T-helper 17 cell (primary cell): ENCODE measurements at places on chromosomes 1 and 21.

DNA sequence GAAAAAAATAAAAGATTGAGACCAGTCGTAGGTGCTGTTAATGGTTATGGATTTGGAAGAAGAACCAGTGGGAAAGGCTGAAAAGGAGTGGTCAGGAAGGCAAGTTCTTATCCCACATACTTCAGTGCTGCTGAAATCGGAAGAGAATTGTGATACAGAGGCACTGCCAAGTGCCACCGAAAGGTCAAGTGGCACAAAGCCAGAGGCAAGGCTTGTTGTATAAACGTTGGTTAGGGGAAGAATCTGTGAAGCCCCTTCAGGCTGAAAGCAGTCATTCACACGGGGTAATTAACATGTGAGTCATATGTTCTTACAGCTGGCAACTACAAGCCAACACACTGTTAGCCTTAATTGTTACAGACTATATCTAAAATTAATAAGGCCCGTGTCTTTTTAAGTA, 48.8 kb downstream of the ZBTB40 start:
- DNase-seq = no peak
- peaks cover 6% of the 10 kb centered on the region for H3K36me3 ChIP-seq
- no peaks in the 10 kb centered on the region for H3K27me3 ChIP-seq
- H3K27ac ChIP-seq = peak overlapping the region; percentile 51
- no peak overlapping the region for H3K4me3 ChIP-seq

GRCh38 chr1:222732216-222733159, 4.5 kb upstream of the FAM177B start:
- H3K4me3 ChIP-seq = no peak overlapping the region
- peaks cover 5% of the 10 kb centered on the region for H3K36me3 ChIP-seq
- H3K27me3 ChIP-seq = no peaks in the 10 kb centered on the region
- H3K27ac ChIP-seq = no peak overlapping the region
- peaks cover 7% of the 10 kb centered on the region for H3K4me1 ChIP-seq
- no peak for DNase-seq

DNA sequence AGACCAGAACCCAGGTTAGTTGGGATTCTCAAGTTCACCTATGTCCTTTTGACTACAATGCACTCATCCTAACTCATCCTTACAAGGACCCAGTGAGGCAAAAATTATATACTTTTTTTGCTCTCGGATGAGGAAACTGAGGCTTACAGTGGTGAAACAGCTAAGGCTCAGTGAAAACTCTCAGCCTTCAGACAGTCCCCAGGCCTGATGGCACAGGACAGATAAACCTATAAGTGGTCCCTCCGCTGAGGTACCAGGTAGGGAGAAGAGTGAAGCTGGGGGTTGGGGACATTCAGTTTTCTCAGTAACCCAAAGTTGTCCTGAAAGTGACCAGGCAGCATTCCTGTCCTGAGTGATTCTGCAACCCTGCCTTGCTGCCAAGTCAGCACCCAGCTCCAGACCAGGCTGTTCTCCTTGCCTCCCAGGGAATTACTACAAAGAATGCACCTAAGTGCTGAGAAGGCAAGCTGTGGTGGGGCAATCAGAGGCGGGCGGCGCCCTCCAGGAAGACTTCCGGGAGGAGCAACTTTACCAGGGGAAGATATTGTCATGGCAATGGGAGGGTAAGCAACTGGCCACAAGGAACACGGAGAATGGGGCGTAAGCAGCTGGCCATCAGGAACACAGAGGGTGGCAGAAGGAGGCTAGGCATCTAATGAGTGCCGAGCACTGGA, 4.6 kb downstream of the TENT5B start:
- peaks cover 16% of the 10 kb centered on the region for H3K27me3 ChIP-seq
- no peak overlapping the region for H3K4me3 ChIP-seq
- H3K36me3 ChIP-seq = peaks cover 2% of the 10 kb centered on the region
- peaks cover 3% of the 10 kb centered on the region for H3K4me1 ChIP-seq

DNA sequence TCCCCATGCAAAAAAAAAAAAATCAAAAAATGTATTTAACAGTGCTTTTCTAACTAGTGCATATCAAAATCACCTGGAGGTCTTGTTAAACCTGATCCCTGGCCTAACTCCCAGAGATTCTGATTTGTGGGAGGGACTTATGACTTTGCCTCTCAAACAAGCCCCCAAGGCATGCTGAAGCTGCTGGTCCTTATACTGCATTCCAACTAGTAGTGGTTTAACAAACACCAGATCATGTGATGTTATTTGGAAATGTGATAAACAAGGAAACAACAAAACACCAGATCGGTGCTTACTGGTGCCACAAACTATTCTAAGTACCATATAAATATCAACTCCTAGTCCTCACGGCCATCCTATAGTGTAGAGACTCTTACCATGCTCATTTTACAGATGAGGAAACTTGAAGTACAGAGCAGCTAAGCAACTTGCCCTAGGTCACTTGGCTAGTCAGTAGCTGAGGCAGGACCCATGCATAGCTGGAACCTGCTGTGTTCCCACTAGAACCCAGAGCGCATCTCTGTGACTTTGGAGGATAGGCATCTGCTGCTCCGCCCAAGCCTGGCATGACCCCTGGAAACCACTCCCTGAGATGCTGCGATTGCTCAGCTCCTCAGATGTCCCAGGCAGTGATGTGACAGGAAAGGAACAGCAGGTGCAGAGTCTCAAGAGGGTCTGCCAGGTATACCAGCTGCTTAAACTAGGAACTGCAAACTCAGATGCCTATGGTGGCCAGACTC, 38.1 kb downstream of the SOX13 start:
- peaks cover 3% of the 10 kb centered on the region for H3K4me1 ChIP-seq
- peaks cover 5% of the 10 kb centered on the region for H3K27me3 ChIP-seq
- H3K4me3 ChIP-seq = no peak overlapping the region
- no peak for DNase-seq
- H3K27ac ChIP-seq = no peak overlapping the region
- no peaks in the 10 kb centered on the region for H3K36me3 ChIP-seq

GRCh38 chr1:169105434-169106094, 926 bp upstream of the ATP1B1 start:
- peaks cover 30% of the 10 kb centered on the region for H3K4me1 ChIP-seq
- H3K36me3 ChIP-seq = peaks cover 4% of the 10 kb centered on the region
- no peak overlapping the region for H3K27ac ChIP-seq
- H3K27me3 ChIP-seq = peaks cover 16% of the 10 kb centered on the region
- H3K4me3 ChIP-seq = peak overlapping the region; percentile 95

GRCh38 chr21:34635307-34635706, 20.4 kb upstream of the RCAN1 start:
- H3K4me1 ChIP-seq = peaks cover 5% of the 10 kb centered on the region
- no peak overlapping the region for H3K27ac ChIP-seq
- H3K4me3 ChIP-seq = no peak overlapping the region
- H3K27me3 ChIP-seq = peaks cover 31% of the 10 kb centered on the region
- no peaks in the 10 kb centered on the region for H3K36me3 ChIP-seq

DNA sequence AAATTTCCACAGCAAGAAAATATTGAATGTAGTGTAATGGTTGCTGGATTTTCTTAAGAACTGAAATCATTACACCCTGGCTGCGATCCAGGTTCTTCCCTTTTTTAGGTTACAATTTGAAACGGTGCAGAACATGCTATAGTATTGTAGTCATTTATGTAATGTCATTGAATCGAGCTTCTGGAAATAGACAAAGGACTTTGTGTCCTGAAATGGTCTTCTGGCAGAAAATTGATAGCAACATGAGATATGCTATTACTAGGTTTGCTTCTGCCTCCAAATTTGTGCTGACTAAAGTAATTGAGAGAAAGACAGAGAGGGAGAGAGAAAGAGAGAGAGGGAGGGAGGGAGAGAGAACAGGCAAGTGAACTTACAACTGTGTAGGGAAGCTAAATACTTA, 146.2 kb upstream of the NFIA start:
- H3K4me3 ChIP-seq = no peak overlapping the region
- H3K27me3 ChIP-seq = peaks cover 61% of the 10 kb centered on the region
- no peak overlapping the region for H3K27ac ChIP-seq
- peaks cover 3% of the 10 kb centered on the region for H3K4me1 ChIP-seq
- H3K36me3 ChIP-seq = peaks cover 5% of the 10 kb centered on the region

GRCh38 chr21:34967509-34968289, 81.4 kb downstream of the RUNX1 start:
- peak overlapping the region; percentile 53 for H3K4me3 ChIP-seq
- peaks cover 81% of the 10 kb centered on the region for H3K4me1 ChIP-seq
- H3K36me3 ChIP-seq = peaks cover 9% of the 10 kb centered on the region
- peak overlapping the region; percentile 96 for H3K27ac ChIP-seq
- no peak for DNase-seq

DNA sequence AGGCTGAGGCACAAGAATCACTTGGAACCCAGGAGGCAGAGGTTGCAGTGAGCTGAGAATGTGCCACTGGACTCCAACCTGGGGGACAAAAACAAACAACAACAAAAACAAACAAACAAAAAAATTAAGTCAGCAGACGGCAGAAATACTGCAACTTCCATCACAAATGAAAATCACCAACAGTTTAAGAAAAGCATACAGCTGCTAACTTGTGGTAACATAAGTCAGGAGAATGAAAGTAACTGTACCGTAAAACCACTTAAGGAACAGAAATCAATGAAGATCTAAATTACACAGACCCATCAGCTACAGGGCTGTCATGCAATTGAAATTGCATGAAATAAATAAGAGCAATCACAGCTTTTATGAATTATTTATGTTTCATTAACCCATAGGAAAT, 25.0 kb downstream of the MCOLN2 start:
- peak overlapping the region; percentile 21 for H3K4me3 ChIP-seq
- no peak for DNase-seq
- no peaks in the 10 kb centered on the region for H3K36me3 ChIP-seq
- no peak overlapping the region for H3K27ac ChIP-seq

- no peak overlapping the region for H3K27ac ChIP-seq
- no peaks in the 10 kb centered on the region for H3K4me1 ChIP-seq
- no peak for DNase-seq
- peaks cover 22% of the 10 kb centered on the region for H3K27me3 ChIP-seq
- H3K36me3 ChIP-seq = peaks cover 2% of the 10 kb centered on the region
- no peak overlapping the region for H3K4me3 ChIP-seq
These were observed 38.9 kb upstream of the ADARB1 start for GRCh38 chr21:45035477-45035848.
